ENCODE measurements at places on chromosomes 7 and 10.
A peak's percentile ranks its signal among the peaks of the same experiment; 100 is the strongest.

- DNase-seq, result no peak
Measured at GRCh38 chr10:100531761-100532160, 2.1 kb upstream of the NDUFB8 start.

- no peak for DNase-seq
Measured at GRCh38 chr10:18666810-18667209, 7.6 kb downstream of the ARL5B start.

DNA sequence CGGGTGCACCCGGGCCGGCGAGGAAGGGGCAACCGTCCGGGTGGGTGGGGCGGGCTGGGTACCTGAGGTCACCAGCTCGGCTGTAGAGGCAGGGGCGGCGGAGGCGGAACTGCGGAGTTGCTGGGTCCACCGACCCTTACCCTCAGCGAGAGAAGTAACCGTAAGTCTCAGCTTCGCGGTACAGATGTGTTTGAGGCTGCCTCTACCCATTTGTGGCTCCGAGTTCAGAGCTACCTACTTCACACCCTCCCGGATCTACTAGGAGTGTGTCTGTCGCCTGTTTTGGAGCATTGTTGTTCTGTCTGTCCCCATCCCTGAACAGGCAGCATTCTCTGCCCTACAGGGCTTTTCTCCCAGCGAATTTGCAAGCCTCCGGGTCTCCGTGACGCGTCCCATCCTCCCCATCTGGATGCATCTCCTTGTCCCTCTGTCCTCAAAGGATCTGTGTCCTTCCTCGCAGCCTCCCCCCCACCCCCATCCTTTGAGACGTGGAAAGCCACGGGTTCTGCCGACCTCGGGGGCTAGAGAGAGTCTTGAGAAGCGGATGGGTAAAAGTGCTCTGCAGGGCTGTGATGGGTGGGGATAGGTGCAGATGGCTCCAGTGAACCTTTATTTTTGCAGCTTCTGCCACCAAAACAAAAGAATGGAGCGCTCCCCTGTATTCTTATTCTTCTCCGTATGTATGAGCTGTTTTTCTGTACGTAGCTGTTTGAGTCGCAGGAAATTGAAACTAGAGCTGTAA, 757 bp downstream of the ANKIB1 start:
- peak; percentile 48 for DNase-seq

DNA sequence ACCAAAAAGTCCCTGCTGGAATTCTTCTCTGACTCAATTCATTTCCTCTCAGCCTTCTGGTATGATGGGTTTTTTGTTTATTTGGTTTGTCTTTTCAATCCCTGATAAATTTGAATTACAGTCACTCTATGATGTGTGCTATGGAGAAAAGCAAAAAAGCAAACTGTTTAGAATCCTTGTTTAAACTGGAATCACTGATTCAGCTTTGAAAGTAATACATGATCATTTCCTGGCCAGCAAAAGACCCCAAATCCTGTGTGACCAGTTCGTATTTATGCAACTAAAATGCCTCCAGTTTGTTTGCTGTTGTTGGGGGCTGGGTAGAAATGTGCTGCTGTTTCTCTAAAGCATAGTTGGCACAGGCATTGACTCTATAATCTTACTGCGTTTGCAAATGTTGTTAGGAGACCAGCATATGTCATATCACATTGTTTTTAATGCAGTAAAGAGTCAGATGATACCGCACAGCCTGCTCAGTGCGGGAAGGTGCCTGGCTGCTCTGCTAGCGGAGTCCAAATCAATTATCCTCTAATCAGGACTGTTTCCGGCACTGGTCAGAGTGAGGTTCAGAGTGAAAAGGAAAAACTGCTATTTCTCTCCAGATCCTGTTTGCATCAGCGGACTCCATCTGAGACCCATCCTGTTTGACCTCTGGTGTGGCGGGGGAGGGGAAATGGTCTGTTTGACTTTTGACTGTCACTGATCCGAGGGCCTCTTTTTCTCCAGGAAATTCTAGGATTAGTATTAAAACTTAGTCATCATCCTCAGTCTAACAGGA, 40.6 kb upstream of the ADD3 start:
- no peak for DNase-seq

- DNase-seq, result no peak
Measured at GRCh38 chr7:67550801-67551436, 554.3 kb downstream of the TYW1 start.

- DNase-seq, result no peak
Measured at GRCh38 chr7:81600608-81601007, 169.2 kb downstream of the HGF start.

DNA sequence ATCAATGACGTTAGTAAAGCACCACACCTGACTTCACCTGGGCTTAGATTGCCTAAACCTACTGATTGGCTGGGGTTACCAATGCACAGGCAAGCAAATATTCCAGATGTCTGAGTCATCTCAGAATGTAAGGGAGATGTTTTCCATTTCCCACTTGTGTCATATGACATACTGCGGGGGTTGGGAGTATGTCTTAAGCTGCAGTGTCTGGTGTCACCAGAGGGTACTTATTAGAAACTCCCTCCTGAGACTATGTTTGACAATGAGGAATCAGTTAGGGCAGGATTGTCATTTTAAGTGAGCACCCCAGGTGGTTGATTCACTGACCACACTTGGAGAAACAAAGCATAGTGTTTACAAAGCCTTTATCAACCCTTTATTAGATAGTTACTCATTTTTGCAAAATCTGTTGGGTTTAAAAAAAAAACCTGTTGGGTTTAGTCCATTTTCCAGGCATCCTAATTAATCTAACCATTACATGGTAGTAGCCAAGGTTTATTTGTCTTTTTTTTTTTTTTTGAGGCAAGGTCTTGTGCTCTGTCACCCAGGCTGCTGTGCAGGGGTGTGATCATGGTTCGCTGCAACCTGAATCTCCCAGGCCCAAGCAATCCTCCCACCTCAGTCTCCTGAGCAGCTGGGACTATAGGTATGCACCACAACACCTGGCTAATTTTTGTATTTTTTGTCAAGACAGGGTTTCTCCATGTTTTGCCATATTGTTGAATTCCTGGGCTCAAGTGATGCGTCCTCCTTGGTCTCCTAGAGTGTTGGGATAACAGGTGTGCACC, 72.5 kb downstream of the CDK6 start:
- no peak for DNase-seq

DNA sequence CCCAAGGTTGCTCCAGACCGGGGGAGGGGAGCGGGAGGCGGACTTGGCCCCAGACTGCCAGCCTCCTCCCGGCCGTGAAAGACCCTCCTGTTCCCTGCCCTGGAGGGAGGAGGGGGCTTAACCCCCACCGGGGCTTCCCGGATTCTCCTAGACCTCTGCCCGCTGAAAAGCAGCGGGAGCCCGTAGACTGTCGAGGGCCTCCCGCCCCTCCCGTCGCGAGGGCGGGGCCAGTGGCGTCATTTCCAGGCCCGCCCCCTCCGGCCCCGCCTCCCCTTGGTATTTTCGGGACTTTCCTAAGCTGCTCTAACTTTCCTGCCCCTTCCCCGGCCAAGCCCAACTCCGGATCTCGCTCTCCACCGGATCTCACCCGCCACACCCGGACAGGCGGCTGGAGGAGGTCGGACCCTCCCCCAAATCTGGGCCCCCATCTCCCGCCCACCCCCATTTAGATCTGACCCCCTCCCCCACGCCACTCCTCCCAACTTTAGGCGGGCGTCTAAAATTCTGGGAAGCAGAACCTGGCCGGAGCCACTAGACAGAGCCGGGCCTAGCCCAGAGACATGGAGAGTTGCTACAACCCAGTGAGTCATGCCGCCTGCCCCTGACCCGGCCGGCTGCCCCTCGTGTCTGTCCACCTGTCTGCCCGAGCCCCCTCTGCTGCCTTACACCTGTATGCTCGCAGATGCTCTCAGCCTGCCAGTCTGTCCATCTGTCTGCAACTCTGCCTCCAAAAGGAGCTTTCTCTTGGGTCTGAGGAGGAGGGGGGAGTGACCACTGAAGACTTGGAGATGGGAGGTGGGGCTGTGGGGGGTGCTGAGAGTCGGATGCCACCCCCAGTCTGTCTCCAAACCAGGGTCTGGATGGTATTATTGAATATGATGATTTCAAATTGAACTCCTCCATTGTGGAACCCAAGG, at the start of gene NFKB2:
Gene NFKB2, plus strand, starts transcription at position 306 of the 917 bp plus-strand sequence. Its CDS starts 255 bp downstream, at position 561.
- DNase-seq, result peak; percentile 95

DNA sequence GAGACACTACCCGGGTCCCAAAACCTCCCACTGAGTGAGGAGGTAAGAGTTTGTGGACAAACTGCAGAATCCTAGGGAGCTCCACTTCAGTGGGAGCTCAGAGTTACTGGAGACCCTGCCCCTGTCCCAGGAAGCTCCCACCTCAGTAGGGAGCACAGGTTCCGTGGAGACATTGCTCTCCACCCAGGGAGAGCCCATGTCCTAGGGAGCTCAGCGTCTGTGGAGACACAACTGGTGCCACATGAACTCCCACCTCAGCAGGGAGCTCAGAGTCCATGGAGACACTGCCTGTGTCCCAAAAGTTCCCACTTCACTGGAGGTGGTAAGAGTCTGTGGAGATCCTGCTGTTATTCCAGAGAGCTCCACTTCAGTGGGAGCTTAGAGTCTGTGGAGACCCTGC, 6.3 kb downstream of the MYO1G start:
- DNase-seq, result no peak

DNA sequence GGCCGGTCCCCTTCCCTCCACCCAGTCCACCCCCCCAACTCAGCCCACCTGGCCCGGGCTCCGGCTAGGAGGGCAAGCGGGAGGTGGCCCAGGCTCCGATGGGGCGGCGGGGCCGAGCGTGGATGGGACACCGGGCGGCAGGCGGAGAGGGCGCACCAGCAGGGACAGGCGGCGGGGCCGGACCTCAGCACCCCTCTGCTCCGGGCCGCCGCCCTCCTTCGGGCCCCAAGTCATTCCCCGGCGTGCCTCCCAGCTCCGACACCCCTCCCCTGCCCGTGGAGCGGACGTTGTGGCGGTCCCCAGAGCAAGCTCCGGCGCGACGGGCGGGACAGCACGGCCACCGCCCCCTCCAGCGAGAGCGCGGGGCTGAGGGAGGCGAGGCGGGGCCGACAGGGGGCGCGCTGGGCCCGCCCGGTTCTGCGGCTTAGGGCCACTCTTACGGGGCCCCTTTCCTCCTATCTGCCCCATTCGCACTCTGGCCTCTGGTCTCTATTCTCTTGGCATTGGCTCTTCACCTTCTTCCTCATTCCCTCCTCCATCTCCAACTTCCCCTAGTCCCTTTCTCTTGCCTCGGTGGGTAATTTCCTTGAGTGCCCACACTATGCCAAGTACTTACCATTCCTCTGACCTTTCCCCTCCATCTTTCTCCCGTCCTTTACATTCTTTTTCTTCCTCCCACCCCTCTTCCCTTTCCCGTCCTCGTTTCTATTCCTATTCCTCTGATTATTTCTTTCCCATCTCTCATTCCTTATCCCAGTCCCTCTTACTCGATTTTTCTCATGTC, 701 bp upstream of the GBX1 start:
- DNase-seq, result peak; percentile 77

DNA sequence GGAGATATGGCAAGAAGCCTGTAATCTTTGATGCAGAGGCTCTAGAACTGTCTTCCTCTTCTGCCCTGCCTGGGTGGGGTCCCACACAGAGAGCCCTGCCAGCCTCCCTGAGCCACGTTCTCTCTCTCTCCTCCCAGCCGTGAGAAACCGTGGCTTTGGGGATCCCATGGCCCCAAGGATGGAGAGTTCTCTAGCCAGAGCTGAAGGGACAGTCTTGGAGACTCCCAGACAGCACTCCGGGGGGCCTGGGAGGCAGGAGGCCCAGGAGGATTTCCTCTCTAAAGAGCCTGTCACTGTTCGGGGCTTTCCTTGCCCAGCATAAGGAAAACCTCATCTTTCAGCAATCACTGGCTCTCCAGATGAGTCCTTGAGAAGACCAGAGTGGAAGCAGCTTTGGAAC, 227.1 kb downstream of the ARHGAP12 start:
- DNase-seq, result no peak

DNA sequence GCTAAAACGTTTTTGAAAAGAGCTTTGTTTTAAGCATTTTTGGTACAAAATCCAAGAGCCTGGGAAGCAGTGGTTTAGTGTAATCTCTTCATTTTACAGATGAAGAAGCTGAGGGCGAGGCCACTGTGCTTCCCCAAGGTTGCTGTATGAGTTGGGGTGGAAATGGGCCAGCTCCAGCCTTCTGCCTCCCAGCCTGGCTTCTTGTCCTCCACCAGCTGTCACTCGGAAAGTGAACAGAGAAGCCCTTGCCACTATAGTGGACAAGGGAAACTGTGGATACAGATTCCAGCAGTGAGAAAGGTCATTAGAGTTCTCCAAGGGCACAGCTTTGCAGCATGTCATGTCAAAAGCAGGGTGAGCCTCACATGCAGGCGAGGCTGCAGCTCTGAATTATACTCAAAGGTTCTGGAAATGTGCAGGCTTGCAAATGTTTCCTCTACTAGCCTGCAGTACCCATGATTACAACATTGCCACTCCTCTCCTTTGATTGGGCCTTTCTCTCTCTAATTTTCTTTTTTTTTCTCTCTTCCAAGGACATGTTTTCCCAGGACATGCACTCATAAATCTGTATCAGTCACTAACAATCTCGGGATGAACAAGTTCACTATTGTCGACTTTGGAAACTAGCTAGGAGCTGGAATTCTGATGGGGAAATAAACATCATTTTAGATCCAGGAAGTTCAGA, 33.0 kb downstream of the BAMBI start:
- DNase-seq, result no peak

GRCh38 chr10:61263518-61263917, 189.7 kb downstream of the TMEM26 start:
- no peak for DNase-seq

DNA sequence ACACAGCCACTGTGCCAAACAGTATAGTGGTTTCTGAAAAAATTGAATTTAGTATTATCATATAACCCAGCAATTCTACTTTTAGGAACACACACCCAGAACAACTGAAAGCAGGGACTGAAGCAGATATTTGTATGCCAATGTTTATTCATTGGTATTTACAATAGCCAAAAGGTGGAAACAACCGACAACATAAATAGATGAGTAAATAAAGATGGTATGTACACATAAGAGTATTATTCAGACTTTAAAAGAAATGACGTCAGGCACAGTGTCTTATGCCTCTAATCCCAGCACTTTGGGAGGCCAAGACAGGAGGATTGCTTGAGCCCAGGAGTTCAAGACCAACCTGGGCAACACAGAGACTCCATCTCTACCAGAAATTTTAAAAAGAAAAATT, 7.2 kb downstream of the CDCA7L start:
- no peak for DNase-seq

- no peak for DNase-seq
Measured at GRCh38 chr7:45980973-45981372, 59.9 kb upstream of the IGFBP3 start.

- DNase-seq, result no peak
Measured at GRCh38 chr7:117113871-117114270, 160.6 kb downstream of the ST7 start.

GRCh38 chr7:28964056-28964455, 5.9 kb upstream of the TRIL start:
- no peak for DNase-seq

DNA sequence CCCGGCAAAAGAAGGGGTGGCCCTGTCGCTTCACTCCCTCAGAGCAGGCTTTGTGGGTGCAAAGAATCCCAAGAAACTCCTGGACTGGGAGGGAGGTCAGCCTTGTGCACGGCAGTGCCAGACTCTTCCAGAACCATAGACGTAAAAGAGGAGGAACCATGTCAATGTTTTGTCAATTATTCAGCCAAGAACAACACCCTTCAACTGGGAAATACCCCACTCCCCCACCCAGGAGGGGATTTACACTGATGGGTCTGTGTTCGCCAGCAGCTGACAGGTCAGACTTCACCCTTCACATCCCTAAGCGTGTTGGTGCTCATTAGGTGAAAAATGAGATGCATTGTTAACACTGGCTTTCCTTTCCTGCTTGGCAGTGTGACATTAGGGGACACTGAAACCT, 116.8 kb upstream of the BMPER start:
- DNase-seq, result no peak
